Cerebellar nuclear complex (tissue), 1 donor: ENCODE measurements at places on chromosomes 2 and 18.

DNA sequence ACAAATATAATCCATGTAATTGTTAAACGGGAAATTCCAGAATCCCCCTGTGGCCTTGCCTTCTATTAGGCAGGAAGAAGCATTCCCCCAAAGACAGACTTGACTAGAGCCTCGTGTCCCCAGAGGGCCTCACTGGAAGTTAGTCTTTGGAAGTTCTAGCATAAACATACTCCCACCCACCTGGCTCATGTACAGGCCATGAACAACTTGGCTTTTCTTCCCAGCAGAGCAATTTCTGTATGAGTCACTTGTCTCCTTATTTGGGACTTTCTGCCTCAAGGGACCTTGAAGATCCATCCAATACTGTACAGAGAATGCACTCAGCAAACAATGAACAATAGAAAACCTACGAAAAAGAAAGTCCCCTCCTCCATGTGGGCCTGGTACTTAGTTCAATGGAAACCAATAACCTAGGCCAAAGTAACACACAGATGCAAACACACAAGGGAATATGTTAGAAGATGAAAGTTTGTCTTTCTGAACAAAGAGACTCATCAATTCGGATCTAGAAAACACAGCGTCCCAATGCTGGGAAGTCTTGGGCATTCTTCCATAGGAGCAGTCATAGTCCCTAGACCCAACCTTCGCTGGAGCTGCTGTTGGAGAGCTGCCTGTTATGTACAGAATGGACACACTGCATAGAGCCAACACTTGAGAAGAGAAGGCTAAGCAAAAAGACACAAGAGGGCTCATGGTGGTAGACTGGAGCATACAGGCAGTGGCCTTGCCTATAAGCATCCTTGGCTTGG, 303.5 kb downstream of the HRH4 start:
- DNase-seq = no peak

DNA sequence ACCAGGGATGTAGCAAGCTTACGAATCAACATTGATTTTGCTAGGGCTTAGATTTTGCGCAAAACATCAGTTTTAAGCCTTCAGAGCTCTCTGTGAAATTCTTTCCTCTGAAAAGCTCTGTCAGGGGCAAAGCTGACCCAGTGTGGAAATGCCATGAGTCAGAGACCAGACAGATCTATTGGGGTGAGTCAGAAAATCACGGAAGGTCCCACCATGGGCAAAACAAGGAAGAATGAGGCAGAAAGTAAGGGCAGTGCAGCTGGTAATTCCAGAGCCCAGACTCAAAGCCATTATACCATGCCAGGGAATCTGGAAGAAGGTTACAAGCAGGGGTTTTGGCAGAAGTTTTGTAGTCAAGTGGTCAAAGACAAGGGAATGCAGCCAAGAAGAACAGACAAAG, 256.6 kb upstream of the CTAGE1 start:
- no peak for DNase-seq

DNA sequence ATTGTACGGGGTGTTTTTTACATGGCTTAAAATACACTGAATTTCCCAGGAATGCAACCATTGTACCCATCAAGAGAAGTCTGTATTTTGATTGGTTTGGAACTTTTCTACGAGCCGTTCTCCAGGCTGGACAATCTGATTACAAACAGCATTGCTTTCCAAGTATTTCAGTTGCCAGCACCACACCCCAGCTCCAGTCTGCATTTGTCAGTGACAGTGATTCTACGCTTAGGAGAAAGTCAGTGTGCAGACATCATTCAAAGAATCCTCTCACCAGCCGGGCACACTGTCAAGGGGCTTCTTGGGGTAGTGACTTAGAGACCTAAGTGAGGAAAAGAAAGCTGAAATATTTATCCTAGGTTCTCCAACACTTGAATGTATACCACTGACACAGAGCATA, 194.1 kb downstream of the ANAPC1 start:
- no peak for DNase-seq

DNA sequence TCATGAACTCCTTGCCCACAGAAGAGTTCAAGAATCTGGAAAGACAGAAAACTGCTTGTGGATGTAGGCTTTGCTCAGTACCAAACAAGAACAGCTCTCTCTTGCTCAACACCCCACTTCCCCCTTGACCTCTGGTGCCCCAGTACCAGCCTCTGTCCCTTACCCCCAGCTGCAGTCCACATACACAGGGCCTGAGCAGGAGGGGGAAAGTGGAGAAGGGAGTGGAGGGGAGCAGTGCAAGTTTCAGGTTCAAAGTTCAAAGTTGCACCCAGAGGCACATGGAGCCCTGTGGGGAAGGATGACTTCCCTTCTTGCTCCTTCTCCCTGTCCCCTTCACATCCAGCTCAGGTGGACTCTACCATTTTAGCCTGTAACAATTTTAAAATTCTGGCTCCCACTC, 61.1 kb upstream of the LPIN2 start:
- DNase-seq = no peak

DNA sequence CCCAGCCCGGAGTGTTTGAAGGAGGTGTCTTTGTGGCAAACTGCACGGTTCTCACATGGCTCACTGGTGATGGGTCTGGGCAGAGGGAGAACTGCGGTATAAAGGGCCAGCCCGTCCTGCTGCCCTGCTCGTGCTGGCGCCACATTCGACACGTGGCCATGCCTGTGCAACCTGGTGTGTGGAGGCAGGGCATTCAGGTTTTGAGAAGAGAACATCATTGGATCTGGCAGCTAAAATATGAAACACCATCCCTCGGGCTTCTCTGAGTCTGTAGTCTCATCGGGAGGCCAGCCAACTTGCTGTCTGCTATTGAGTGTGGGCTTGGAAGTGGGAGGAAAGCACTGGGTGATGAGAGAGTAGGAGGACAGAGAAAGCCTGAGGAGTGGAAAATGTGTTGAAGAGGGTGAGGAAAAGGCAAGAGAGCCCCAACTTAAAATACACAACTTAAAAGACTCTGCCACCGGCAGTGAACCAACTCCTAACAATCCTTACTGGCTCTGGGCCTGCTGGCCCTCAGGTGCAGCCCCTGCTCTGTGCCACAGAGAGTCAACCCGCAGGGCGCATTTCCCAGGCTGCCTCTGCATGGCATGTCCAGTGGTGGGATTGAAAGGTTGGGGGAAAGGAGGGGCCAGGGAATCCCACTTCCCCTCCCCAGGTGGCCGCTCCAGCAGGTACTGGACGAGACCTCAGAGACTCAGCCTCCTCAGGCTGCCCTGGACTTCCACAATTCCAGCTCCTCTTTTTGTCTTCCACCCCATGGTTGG, 112.7 kb upstream of the DLX2 start:
- DNase-seq = no peak

DNA sequence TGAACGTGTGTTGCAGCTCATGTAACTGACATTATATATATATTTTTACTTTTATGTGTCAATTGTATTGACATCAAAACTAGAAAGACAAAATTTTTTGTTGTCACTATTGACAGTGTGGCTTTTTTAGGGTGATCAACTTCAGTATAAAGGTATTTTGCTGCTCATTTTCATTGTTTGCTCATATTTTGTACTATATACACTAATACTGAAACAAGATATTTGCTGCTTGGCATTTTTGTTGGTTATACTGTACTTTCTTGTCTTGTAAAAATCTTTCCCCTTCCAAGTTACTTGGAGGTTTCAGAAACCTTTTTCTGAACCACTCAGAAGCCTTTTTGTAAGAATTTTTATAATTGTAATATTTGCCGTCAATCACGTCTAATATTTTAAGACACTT, 16.5 kb downstream of the AFTPH start:
- no peak for DNase-seq

DNA sequence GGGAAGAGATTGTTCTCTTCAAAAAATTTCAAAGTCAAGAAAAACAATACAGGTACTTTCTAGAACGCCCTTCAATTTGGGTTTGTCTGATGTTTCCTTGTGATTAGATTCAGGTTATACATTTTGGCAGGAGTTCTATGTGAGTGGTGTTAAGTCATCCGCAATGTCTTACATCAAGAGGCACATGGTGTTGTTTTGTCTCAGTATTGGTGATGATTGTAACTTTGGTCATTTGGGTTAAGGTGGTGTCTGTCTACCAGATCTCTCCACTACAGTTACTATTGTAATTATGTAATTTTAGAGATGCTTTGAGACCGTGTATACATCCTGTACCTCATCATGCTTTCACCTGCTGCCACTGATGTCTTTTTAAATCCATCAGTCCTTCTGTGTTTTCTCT, 60.3 kb downstream of the TET3 start:
- no peak for DNase-seq

DNA sequence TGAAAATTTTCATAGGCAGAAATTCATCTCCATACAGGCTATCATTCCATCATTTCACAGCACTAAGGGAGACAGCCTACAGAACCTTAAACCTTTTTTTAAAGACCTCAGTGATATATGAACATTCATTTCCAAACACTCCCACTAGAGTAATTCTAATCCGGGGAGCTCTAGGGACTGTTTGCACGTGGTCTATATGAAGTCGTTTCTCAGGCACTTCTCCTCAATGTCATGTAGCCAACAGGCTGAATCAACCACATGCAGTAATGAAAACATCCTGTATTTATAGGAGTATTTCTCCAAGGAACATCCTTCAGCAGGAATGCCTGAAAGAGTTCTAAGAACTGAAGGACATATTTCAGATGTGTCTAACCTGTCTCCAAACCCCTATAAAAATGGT, 97.3 kb upstream of the CREB1 start:
- DNase-seq = no peak

GRCh38 chr2:62485761-62486438, 20.1 kb downstream of the TMEM17 start:
- DNase-seq = no peak

GRCh38 chr18:26457611-26458353, 90.6 kb downstream of the KCTD1 start:
- no peak for DNase-seq

DNA sequence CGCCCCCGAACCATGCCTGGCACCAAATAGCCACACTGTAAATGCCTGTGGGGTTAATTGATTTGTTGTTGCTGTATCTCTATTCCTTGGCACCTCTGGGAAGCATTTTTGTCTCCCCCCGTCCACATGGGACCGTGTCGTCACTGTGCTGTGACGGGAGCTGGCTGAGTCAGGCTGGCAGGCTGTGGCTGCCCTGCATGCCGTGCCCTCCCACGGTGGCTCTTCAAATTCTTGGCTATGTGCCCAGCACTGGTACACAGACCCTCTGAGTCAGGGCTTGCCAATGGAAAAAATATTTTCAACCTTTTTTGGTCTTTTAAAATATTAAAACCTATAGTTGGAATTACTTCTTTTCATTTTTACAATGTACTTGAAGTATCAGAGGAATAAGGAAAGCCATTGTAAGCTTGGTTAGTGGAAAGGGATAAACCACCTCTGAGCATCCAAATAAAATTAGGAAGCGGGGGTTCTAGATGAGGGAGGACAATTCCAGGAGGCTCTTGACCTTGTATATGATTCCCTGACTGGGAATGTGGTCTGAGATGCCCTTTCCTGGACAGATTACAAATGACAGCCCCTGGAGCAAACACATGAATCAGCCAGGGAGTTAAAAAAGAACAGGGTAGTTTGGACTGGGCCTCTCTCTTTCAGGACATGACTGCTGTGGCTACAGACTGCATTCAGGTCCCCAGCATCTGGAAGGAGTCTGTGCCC, 59.4 kb downstream of the DGKD start:
- DNase-seq = no peak
